ENCODE measurements at places on chromosomes 11 and 22.
A peak's percentile ranks its signal among the peaks of the same experiment; 100 is the strongest.

DNA sequence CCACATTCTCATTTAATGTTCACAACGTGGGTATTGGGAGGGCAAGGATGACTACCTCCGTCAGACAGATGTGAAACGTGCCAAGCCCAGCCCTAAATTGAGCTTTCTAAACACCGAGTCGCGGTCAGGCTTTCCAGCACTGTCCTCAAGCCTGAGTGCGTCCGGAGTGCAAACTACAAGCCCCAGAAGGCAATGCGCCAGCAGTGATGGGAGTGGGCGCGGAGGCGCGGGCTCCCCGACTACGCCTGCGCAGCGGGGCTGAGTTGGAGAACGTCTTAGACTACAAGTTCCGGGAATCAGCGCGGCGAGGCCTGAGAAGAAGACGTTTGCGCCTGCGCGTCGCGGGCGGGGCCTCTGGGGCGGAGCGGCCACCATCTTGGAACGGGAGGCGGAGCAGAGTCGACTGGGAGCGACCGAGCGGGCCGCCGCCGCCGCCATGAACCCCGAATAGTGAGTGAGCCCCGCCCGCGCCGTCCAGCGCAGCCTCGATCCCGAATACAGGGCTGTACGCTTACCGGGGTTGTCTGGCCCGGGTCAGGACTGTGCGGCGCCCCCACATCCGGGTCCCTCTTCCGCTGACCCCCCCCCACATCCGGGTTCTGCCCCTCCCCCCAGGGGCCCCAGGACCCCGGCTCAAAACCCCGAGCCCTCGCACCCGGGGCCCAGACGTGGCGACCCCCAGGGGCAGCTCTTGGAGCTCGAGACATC is at the start of gene RAB1B:
RAB1B (plus strand) TSS at position 396 of the 708 bp plus-strand sequence; CDS start at position 437, 41 bp downstream.
- peak; percentile 98 for DNase-seq

- DNase-seq: no peak
Observed at GRCh38 chr11:62554387-62555167, 8.0 kb upstream of the AHNAK start.

- no peak for DNase-seq
Observed at GRCh38 chr11:123608371-123608770, 46.1 kb downstream of the SCN3B start.

- DNase-seq: no peak
Observed at GRCh38 chr22:27598792-27599191, 202.8 kb downstream of the MN1 start.

GRCh38 chr11:75896843-75897419 is 81.9 kb downstream of the UVRAG start:
- no peak for DNase-seq

- no peak for DNase-seq
Observed at GRCh38 chr22:29717789-29718188, 2.0 kb upstream of the CABP7 start.

DNA sequence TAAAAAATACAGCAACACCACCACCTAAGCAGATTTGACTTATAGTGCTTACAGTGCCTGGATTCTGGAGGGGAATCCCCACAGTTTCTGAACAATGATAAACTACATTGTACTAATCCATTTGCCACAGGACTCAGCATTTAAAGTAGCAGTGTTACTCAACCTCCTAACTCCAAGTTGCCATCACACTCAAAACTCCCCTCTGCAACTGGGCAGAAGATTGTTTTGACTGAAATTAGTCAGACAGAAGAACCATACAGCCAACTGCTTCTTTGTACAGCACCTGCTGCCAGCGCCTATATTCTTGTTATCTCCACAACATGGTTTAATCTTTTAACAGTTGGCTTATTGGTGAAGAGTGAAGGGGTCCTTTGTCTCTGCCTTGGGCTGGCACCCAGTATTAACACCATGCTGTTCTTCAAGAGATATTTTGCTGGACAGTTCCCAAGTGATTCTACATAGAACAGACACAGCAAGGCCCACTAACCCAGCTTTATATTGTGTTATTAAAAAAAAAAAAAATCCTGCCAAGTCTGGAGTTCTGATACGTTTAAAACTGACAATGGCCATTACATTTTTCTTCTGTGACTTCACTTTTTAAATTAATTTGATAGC is 273.2 kb downstream of the DCDC1 start:
- no peak for DNase-seq

- DNase-seq: no peak
Observed at GRCh38 chr11:119726585-119727522, 2.1 kb downstream of the NECTIN1 start.

DNA sequence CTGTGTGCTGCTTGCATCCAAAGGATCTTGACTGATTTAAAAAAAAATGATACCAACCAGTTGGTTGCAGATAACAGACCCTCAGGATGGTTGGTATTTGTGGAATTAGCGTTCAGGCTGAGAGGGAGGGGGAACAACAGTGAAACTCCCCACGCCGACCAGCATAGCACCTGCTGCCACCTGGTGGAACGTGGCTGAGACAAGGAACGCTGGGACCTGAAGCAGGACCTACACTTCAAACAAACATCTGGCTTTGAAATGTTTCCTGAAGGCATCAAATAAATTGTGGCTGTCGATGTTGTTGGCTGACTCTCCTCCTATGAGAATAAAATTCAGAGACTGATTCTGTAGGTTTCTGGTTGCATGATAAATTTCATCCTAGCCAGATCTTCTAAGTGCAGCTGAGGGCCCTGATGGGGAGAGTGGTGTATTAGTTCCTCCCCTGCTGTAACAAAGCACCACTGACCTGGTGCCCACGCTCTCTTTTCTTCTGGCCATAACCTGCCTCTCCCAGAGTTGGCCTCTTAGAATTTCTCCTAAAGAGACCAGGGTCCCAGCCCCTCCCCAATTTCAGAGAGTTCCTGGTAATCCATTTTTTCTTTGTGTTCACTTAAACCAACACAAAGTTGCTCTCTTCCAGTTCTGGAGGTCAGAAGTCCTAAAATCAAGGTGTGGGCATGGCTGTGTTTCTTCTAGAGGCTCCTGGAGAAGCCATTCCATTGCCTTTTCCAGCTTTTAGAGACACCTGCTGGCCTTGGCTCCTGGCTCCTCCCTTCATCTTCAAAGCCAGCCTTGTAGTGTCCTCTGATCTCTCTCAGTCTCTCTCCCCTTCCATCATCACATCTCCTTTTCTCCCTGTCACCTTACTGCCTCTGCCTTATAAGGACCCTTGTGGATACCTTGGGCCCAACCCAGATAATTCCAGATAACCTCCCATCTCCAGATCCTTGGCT is 17.3 kb downstream of the APOL2 start:
- peak; percentile 21 for DNase-seq

GRCh38 chr11:14370496-14370895 is 11.5 kb upstream of the RRAS2 start:
- no peak for DNase-seq

DNA sequence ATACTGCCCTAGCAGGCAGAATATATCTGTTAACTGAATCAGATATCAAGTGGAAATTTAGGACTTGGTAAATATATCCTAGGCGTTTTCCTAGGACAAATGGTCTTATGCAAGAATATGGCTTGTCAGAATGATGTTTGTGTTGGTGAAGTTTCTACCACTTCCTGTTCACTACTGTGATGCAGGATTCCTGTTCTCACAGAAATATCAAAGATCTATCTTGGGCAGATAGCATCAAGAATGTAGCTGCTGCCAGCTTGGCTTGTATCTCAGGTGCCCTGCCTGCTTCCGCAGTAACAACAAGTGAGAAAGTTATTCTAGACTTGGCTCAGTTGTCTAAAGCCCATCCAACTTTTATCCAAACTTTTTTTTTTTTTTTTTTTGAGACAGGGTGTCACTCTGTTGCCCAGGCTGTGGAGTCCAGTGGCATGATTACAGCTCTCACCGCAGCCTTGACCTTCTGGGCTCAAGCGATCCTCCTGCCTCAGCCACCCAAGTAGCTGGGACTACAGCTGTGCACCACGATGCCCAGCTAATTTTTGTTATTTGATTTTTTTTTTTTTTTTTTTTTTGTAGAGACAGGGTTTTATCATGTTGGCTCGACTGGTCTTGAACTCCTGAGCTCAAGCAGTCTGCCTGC is 61.3 kb downstream of the PPME1 start:
- DNase-seq: no peak

GRCh38 chr11:133953999-133954398 is 2.8 kb downstream of the IGSF9B start:
- DNase-seq: no peak

DNA sequence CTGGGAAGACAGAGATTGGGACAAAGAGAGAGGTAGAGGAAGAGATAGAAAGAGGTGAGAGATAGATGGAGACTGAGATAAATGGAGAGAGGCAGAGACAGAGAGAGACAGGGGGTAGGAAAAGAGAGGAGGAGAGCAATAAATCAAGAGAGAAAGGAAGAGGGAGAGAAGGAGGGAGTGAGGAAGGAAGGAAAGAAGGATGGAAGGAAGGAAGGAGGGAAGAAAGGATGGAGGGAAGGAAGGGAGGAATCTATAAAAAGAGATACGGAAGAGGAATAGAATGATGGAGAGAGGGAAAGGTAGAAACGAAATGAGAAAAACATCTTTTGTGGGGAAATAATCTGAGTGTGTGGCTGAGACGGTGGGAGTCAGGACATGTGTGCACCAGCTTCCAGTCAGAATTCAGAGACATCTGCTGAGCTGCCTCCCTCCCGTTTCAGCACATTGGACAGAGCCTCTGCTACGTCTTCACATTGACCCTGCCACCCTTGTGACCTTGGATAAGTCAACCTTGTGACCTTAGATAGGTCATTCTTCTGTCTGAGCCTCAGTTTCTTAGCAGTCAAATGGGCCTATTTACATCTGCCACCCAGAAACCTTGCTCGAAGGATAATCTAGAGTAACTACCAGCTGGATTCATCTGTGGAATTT is 417.8 kb downstream of the MIAT start:
- DNase-seq: no peak

All from stimulated activated naive CD4-positive, alpha-beta T cell treated with Interleukin-2 at 50 U/mL for 16 hours (primary cell).